ENCODE measurements at places on chromosomes 12 and 14.
A peak's percentile ranks its signal among the peaks of the same experiment; 100 is the strongest.

DNA sequence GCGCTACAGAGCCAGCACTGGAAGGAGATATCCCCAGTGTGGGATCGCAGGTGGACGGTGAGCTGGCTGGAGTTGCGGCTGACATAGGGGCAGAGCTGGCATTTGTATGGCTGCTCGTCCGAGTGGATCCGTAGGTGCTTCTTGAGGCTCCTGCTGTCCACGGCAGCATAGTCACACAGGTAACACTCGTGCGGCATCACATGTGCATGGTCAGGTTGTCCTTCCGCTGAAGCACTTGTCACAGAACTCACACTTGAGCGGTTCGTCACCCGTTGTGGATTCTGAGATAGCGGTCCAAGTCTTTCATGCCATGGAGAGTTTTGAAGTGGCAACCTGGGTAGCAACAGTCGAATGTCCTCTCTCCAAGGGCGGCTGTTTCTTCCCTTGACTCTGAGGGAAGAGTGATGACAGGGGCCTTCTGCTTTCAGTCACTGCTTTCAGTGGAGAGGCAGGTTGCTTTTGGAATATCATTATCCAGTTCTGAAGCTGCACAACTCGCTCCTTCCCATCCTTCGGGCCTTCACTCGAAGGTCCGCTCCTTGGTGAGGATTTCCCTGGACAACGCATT, 37.0 kb upstream of the SAV1 start:
- no peak for DNase-seq

- no peak for DNase-seq
These were observed 19.4 kb downstream of the B4GALNT3 start for GRCh38 chr12:479161-479560.

DNA sequence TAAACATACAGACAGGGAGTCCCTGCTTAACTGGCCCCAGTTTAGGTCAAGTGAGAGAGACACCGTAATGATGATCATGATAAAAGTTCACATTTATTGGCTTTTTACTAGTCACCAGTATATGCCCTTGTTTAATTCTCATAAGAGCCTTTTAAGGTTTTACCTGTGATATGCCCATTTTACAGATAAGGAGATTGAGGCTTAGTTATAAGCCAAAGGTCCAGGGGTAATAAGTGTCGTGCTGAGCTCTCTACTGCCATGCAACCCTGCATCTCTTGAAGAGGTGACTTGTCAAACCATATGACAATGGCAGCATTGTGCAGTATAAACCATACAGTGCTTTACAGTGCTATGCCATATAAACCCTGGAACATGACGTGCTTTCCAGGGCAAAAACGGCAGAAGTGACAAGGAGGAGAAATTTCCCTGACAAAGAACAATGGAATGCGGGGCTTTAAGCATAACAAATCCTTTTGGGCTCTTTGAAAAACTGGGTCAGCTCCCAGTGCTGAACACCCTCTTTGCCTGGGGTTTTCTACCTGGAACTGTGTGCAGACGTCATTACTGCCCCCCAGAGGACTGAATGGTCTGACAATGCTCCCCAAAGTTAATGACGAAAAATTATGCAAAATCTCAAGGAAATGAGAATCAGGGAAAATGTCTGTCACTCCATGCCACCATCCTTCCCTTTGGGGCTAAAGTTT, 59.7 kb upstream of the C14orf132 start:
- no peak for DNase-seq

- no peak for DNase-seq
These were observed 148.8 kb downstream of the TMEM30B start for GRCh38 chr14:61132336-61132735.

DNA sequence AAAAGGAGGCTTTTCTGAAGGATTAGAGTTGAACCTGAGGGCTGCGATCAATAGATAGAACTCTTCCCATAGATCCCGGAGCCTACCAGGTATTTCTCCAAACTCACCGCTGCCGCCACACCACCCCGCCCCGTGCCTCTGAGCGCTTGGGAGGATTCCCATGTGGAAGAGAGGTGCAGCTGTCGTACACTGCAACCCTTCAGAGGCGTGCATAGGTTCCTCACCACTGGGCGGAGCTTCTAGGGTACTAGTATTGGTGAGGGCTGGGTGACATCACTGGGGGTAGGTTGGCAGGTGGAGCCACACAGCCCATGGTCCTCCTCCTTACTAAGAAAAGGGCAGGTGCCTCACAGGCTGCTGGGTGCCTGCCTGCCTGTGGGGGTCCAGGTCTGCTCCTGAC, 127.0 kb downstream of the TSPAN9 start:
- no peak for DNase-seq

DNA sequence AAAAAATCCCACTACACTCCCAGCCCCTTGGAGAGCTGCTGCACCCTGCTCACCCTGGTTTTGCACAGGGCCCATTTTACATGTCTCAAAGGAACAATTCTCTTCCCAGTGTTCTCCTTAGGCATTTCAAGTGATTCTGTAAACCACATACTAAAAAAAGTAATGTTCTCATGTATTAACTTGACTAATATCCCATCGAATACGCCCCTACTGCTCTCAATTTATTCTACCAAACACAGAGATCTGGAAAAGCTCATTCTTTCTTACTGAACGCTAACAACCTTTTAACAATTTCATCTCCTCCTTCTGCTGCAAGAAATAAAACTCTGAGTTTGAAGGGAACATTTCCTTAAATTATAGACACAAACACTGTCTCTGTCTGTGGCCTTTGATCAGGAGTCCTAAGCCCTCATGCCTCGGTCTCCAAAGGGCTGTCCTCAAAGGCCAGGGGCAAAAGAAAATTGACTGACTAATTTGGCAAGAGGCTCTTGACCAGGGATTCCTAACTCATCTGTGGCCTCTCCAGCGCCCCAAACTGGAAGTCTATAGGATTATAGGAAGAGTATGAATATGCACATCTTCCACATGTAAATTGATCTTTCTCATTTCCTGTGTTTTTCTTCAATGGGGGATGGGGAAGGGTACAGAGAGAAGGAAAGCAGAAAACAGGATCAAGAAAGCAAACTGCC, 17.1 kb upstream of the TSPAN11 start:
- DNase-seq, result peak; percentile 74

DNA sequence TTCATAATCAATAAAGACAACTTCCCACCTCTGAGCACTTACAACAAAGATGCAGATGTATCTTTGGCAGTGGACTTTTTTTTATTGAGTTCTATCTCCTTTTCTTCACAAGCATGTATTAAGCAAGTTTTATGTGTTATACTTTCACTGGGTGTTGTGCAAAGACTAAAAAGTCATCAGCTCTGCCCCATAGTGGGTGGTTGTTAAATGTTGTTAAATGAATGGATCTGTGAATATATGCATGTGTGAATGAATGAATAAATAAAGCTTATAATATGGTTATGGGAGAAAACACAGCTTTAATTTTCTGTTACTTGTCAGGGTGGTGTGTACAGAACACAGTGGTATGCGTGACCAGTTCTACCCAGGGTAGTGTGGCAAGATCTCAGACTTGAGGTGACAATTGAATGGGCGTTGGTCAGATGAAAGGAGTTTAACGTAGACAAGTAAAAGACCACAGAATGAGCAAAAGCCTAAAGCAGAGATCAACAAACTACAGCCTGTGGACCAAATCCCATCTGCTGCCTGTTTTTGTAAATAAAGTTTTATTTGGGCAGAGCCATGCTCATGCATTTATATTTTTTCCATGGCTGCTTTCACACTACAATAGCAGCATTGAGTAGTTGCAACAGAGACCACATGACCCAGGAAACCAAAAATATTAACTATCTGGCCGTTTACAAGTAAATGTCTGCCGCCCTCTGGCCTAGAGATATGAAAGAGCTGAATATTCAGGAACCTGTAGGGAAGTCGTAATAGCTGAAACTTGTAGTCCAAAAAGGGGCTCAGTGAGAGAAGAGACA, 207.4 kb upstream of the EEA1 start:
- DNase-seq, result no peak

- DNase-seq, result no peak
These were observed 66.3 kb downstream of the CKB start for GRCh38 chr14:103456167-103456835.

DNA sequence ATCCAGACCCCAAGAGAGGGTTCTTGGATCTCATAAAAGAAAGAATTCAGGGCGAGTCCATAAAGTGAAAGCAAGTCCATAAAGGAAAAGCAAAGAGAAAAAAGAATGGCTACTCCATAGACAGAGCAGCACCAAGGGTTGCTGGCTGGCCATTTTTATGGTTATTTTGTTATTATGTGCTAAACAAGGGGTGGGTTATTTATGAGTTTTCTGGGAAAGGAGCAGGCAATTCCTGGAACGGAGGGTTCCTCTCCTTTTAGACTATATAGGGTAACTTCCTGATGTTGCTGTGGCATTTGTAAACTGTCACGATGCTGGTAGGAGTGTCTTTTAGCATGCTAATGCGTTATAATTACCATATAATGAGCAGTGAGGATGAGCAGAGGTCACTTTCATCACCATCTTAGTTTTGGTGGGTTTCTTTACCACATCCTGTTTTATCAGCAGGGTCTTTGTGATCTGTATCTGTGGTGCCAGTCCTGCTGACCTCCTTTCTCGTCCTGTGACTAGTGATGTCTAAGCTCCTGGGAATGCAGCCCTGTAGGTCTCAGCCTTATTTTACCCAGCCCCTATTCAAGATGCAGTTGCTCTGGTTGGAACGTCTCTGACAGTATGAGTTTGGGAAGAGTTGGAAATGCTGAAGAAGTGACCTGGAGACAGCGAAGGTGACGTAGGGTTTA, 100.5 kb downstream of the ZNF664 start:
- no peak for DNase-seq

DNA sequence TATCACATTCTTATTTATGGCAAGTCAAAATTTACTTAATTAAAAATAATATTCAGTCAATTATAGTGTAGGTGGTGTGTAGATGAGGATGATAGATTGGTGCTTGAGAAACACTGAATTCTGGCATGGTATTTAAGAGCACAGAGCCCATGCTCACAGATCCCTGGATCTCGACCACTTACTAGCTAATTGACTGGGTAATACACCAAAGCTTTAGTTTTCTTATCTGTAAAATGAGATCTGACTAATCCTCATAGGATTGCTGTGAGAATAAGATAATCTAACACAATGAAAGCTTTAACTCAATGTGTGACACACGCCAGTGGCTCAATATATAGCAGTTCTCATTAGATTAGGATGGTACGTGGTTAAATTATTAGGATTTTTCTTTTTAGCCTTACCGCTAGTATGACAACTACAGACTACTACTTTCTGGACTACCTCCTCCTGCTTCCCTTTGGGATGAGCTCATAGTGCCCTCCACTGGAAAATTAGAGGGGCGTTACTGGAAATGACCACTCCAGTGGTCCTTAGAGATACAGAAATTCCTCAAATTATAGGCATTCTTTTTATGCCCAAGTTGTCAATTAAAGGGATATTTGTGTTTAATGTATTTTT, 482.8 kb upstream of the TBX3 start:
- peak; percentile 55 for DNase-seq

DNA sequence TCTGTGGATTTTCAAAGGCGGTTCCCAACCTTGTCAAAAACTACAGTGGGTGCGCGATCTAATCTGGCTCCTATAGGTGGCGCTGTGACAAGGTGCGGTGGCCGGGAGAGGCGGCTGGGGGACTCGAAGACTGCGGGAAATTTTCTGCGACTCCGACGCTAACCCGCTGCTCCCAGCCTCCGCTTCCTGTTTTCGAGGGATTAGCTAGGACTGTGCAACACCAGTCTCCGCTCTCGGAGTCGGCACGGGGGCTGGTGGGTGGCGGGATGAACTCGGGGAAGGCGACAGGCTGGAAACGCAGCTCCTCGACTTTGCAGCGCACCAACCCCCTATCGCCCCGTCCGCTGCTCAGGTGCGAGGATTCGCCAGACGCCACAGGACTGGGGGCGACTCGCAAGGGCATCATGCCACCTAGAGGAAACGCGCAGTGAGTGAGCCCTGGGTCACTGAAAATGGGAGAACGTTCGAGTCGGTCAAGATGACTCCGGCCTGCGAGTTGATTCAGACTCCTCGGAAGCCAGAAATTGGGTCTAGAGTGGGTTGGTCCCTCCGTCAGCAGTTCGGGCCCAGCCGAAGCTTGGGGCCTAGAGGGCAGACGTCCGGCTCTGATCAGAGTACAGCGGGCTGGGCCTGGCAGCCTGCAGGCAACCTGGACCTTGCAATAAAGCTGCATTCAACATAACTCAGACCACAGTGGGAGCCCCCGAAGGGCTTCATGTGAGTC, 5.5 kb upstream of the PAX9 start:
- peak; percentile 19 for DNase-seq

GRCh38 chr12:121246893-121247557, 37.1 kb downstream of the P2RX4 start:
- no peak for DNase-seq

DNA sequence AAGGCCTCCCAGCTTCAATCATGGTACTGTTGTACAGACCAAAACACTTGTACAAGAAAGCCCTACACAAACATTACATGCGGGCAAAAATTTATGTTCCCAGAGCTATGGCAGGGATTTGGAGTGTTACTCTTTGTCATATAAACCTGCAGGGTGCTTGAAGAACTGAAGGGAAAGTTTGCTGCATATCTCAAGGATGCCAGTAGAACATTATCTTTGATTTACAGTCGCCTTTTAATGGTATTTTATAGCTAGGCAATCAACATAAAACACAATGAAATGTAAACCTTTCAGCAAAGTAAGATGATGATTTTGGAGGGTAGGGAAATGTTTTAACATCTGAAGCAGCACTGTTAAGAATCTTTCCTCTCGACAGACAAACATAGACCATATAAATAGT, 305.6 kb downstream of the KCNH5 start:
- DNase-seq, result no peak

- no peak for DNase-seq
These were observed 465.7 kb upstream of the FAR2 start for GRCh38 chr12:28683366-28683765.

DNA sequence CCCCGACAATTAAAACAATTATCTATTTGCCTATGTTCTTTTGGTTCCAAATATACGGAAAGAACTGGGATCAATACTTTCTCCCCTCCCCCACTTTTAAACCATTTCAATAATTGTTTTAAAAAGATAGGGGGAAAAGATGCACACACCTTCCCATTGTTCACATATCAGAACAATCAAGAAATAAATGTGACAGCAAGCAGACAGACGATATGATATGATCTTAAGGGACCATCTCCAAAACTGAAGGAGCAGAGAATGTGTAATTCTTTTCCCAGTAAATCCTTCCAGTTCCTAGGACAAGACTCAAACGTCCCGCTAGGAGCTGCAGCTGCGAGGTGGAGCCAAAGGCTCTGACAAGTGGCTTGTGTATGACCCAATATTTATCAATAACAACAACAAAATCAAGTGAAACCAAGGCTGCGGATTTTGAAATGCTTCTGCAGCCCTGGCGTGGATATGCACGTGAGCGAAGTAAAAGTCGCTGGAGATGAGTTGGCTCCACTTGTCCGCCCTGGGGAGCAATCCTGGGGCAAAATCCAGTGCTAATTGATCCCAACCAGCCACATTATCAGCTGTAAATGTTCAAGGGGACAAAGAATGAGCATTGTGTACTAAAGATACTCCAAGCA, 8.2 kb upstream of the FOXG1 start:
- no peak for DNase-seq

- no peak for DNase-seq
These were observed 202.2 kb downstream of the TMEM132D start for GRCh38 chr12:129701631-129702101.

- no peak for DNase-seq
These were observed 117.2 kb downstream of the PTPRO start for GRCh38 chr12:15439459-15439858.

GRCh38 chr12:14936224-14936861, 2.0 kb downstream of the ERP27 start:
- peak; percentile 10 for DNase-seq

GRCh38 chr12:67911275-67911600, 78.0 kb upstream of the IFNG-AS1 start:
- DNase-seq, result no peak
